Muscle of arm (tissue), 14 donors: ENCODE measurements at places on chromosomes 2 and 18. TPM values are rescaled to one million over a fixed set of nuclear protein-coding genes. Genes with fewer than 3 reads are reported as not detected.

ARHGAP25 gene
- polyA plus RNA-seq: not detected

MERTK gene
- 5.6 TPM for polyA plus RNA-seq

NEU2 gene
- polyA plus RNA-seq: not detected

TRIM54 gene
- polyA plus RNA-seq: 125 TPM

SERPINB12 gene
- 0.46 TPM for polyA plus RNA-seq

- DNase-seq: no peak
Observed at GRCh38 chr2:96089356-96090195, 26.8 kb downstream of the ADRA2B start.

DNA sequence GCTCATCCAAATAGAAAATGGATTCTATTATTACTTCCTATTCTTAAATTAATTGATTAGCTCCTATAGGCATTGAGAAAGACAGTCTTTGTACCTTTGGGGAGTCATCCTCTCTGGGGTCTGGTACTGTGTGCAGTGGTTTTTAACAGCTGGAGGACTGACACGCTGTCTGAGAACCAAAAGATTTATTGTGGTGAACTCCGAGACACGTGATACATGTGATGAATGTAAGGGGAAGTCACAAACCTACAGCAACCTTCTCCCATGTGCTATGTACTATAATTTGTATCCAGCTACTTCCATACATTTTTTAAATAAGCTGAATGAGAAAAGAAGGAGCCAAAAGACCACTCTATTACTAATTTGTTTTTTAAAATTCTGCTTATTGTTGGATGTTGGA, 133.7 kb downstream of the GALNT3 start:
- DNase-seq: no peak

- no peak for DNase-seq
Observed at GRCh38 chr2:98308068-98308467, 38.2 kb upstream of the CNGA3 start.

DNA sequence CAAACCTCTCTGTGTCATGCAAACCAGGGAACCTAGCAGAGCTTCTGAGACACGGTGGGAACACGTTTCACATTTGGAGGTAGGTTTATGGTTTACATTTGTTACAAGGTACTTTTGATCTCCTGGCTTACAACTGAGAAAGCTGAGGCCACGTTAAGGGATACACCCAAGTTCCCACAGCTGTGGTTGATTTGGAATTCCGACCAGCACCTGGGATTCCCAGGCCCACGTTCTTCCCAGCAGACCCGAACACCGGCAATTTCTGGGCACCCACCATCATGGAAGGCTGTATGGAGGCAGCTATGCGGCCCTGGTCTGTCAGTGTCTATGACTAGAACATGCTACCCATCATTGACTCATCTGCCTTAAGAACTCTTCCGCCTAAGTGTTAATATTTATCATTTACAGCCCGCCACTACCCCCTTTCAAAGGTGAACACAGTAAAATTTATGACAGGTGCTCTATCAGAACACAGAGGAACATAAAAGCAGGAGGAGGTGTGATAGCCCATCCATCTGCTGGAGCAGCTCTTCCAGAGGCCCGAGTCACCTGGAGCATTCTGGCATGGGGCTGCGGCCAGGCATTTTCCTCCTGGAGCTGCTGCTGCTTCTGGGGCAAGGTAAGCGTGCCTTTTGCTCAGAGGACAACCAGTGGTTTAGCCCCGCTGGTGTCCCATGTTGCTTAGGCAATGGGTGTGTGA, at the start of gene PLB1:
TSS of gene PLB1 (plus strand) at position 510 of the 700 bp plus-strand sequence. CDS start at position 565, 55 bp downstream.
- DNase-seq: no peak

DNA sequence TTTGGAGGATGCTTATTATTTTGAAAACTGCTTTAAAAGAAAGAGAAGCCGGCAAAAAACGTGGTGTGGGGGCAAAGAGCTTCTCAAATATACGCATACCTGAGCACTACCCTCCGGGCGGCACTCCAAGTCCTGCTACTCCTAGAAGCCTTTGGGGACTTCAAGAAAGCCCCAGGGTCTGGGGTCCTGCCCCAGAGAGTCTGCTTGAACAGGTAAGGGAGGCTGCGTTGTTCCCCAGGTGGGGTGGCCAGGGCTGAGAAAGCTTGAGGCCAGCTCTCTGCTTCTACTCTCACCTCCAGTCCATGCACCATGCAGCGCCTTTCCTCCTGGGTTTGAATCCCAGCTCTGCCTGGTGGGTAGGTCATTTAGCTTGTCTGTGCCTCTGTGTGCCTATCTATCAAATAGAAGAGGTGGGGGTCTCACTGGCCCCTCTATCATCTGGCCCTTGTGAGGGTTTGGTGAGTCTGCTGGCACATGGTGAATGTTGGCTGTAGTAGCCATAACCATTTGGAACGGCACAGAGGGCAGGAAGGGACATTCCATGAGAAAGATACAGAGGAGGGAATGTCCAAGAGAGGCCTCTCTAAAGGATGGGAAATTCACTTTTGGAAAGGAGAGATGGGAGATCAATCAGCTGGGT, 19.5 kb downstream of the MALL start:
- no peak for DNase-seq

GRCh38 chr2:105615305-105615704, 129.4 kb upstream of the NCK2 start:
- no peak for DNase-seq

DNA sequence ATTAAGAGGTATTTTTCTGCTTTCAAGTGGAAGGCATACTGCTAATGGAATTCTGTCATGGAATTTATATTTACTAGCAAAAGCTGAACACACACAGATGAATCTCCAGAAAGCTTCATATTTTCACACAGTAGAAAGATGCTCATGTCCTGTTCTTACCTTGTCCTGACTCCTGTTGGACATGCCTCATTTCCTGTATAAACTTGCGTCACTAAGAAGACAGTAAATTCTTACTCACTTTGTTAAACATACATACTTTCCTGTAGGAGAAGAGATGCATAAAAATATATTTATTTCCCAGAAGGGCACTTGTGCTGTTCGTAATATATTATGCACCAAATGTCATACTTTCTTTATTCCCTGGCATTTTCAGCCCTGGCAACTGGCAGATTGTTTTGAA, 238.3 kb upstream of the RASGRP3 start:
- DNase-seq: no peak

GRCh38 chr18:61360404-61361383, 27.5 kb downstream of the CDH20 start:
- no peak for DNase-seq

DNA sequence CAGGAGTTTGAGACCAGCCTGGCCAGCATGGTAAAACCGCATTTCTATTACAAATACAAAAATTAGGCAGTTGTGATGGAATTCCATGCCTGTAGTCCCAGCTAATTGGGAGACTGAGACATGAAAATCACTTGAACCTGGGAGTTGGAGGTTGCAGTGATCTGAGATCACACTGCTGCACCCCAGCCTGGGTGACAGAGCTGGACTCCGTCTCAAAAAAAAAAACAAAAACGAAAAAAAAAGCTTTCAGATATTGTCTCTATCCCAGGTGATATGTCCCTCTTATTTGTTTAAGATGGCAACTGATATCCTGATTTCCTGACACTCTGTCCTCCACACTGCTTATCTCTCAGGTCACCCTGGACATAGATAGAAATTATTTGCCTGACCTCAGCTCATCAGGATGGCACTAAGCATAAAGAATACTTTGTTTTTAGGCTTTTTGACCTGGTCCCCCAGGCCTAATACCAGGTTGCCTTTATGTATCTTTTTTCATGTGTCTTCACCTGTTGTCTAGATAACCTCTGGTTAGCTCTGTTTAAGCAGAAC, 295.2 kb upstream of the KCNJ3 start:
- no peak for DNase-seq

DNA sequence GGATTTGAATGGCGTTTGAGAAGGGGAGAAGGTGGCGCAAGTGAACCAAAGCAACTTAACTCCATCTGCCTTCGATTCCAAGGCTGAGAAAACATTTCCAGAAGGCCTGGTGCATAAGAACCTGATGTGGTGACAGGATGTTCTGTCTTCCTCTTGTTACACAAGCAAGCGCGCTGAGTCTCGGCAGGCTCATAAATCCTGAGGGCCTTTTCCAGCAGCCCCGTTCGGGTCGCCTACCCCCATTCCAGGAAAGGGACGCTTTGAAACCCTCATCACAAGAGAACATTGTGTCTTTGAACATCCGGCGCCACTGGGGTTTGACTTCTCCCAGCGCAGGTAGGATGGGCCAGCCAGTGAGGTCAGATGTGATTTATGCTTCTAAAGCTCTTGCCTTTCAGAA, 403.5 kb downstream of the SETBP1 start:
- DNase-seq: no peak
